A673 (cell line): ENCODE measurements at places on chromosomes 7 and 10.

GRCh38 chr7:22476824-22477223 is 23.2 kb downstream of the STEAP1B start:
- no peak for DNase-seq

- DNase-seq: no peak
Observed at GRCh38 chr10:78991187-78991586, 77.6 kb upstream of the ZMIZ1 start.

- DNase-seq: no peak
Observed at GRCh38 chr7:40437498-40437897, 302.7 kb downstream of the SUGCT start.

DNA sequence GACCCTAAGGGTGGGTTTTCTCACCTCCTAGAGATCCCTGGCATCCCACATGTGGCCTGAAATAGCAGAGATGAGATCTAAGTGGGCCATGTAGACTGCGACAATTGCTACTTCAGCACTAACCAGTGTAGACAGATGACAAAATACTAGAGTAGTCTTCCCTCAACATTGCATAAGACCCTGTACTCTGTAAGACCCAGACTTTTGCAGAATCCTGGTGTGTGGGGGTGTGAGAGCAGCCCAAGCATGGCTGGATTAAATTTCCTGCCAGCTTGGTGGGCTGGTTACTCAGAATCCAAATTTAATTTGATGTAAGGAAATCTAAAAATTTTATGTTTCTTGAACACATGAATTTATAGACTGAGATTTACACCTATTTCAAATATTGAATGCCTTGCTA is 88.3 kb downstream of the ZNF365 start:
- DNase-seq: no peak

DNA sequence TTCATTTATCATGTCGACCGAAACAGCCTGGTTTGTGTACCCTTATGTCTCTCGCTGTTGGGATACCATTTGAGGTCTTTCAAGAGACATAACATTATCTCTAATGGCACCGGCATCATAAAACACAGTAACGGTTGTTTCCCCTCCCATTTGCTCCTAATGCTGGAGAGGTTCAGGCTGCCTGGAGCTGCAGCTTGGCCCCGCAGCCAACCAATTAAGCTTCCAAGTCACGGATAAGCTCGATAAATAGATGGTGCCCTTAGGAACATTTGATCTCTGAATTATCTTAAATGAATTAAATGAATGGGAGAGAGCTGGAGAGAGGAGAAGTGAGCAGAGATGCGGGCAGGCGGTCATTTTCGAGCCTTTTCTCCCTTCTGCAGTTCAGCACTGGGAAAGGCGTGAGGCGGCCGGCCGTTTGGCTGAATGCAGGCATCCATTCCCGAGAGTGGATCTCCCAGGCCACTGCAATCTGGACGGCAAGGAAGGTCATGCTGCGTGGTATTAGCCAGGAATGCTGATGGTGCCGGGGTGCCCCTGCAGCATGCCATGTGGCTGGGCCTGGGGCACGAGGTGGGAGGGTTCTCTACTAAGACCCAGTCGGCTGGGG is 12.6 kb downstream of the CPA4 start:
- DNase-seq: no peak

GRCh38 chr10:89468191-89468965 is 54.0 kb downstream of the IFIT5 start:
- DNase-seq: no peak
